ENCODE measurements at places on chromosomes 11 and 22.

DNA sequence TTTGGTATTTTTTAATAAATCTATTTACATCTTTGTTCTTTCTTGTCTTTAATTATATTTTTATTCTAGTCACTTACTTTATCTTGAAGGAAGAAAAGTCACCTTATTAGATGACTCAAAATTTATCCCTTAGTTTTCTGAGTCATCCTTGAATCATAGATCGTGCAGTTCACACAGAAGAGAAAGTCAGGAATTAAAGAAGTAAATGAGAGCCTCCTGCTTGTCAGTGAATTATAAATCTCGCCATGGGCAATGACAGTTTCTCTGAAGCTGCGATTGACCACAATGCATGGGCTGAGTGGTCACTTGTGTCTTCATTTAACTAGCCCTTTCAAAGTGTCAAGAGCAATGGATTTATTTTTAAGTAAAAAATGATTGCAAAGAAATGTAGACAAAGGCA, 91.2 kb downstream of the LUZP2 start:
- DNase-seq, result peak; percentile 4

GRCh38 chr11:22359295-22359694, 21.1 kb downstream of the SLC17A6 start:
- no peak for DNase-seq

DNA sequence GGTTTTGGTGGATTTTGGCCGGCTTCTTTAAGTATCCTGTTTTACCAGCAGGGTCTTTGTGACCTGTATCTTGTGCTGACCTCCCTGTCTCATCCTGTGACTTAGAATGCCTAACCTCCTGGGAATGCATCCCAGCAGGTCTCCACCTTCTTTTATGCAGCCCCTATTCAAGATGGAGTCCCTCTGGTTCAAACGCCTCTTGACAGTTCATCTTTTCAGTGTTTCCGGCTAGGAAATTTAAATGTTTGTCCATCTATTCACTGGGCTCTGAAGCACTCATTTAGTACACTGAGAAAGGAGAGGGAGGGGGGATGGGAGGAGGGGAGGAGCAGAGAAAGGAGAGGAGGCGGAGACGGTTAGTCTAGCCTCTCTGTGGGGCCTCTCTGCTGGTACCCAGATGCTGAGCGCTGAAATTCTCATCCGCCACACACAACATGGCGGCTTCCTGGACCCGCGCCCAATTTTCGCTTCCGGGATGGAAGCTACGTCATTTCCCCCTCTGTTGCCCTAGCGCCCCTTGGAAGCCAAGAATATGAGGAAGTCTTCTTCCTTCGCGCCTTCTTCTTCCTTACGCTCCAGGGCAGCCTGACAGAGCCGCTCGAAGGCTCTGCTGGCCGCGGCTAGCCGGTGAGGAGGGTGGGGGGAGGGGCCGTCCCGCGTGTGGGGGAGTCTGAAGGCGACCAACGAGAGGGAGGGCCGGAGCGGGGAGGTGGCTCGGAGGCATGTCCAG, 69.0 kb upstream of the SYT13 start:
- no peak for DNase-seq

DNA sequence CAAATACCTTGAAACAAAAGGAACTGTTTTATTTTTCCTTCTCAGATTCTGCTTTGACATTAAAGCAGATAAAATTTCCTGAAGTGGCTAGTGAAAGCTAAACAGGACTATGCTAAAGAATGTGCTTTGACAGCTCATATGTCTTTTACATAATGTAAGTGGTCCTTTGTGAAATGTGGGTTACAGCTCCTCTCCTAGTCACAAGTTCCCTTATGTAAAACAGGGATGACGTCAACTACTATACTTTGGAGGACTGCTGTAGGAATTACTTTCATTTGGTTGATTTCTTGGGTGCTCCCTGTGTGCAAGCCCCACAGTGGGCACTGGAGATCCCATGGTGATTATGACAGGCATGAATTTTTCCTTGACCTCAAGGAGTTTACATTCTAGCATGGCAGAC, 216.6 kb upstream of the NARS2 start:
- DNase-seq, result no peak

- no peak for DNase-seq
Measured at GRCh38 chr11:111018566-111018965, 227.0 kb upstream of the POU2AF2 start.

GRCh38 chr11:21494946-21495345, 697.9 kb upstream of the ANO5 start:
- DNase-seq, result no peak

DNA sequence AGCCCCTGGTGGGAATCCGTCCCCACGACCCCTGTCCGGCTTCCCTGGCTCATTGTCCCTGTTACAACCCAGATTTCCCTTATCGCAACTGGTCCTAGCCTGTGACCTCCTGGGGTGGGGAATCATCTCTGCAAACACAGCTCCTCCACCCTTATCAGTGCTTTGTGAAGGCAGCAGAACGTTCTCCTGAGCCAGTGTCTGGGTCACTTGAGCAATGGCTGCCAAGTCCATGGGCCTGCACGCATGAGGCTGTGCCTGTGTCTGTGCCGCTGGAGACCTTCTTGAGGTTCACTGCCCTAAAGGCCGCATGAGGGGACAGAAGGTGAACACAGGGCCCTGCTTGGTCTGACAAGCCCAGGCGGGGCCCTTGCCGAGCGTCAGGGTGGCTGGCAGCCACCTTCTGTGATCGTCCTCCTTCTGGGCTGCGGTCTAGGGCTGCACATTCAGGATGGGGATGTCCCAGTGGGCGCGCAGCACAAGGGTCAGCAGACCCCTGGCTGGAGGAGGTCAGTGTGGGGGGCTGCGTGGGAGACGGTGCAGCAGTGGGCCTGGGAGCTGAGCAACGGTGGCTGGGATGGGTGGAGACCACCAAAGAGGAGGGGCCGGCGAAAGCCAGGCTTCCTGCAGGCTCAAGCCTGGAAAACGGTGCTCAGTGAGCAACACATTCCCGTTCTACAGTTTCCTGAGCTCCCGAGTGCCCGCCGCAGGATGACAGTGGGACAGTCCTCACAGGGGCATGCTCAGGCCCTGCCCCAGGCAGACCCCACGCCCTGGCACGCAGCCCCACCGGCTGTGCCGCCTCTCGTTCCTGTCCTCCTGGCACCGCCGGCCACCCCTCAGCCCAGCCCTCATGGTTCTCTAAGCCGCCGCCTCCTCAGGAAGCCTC, 74.1 kb downstream of the CDKN1C start:
- DNase-seq, result no peak

GRCh38 chr22:24973872-24974271, 21.4 kb downstream of the KIAA1671 start:
- DNase-seq, result no peak

DNA sequence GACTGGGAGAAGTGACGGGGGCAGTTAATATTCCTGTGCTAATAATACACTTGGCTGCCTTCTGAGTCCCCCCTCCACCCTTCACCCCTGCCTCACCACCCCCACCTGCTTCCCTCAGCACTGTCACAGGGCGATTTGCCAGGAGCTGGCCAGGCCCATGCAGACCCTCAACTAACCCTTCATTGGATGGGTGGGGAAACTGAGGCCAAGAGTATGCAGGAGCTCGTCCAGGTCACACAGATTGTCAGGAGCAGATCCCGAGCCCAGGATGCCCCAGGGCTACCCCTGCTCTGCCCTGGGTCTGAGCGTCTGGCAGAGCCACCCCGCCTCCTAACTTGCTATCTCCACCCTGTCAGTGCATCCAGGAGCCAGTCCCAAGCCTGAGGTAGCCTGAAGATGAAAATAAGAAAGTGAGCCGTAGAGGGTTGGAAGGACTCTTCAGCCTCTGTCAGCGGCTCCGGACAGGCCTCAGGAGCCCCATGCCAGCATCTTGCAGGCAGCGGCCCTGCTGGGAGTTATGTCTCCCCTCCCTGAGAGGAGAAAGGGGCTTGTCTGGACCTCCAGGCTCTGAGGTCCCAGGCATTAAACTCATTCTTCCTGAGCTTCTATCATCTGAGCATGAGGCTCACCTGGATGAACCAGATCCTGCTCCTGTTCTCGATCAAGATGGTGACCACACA, 6.2 kb downstream of the TPBGL start:
- no peak for DNase-seq

DNA sequence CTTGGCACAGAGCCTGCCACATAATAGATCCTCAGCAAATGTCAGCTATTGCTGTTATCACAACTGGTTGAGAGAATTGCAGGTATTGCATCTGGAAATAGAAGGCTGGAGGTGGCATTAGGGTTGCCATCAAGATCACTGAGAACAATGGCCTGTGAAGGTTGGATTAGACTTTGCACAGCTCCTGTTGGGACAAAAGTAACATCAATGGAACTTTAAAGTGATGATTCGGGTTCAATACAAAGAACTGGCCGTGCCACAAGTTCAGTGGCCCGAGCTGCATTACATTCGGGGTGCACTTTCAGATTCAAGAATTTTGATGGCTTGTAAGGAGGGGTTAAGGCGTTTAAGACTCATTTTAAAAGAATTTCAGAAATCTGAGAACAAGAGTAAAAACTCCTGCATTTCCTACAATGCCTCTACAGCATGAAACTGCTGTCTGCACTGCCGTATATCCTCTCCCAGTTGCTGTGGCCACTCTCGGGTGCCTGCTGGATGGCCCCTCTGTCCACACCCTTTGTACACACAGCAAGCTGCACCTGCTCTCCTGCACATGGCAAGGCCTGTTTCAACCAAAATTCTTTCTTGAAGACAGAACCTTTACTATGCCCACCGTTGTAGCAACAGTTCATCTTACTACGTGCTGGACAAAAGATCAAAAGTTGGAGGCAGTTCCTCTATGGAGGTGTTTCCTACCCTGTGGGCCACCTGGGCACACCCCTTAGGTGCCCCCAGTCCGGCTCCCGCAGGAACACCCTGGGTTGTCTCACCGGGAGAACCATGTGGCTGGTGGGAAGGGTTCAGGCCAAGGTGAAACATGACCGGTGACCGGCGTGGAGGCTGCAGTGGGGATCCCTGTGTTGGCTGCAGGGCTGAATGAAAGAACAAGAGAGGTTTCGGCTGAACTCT, 17.5 kb upstream of the SHANK2 start:
- DNase-seq, result no peak

DNA sequence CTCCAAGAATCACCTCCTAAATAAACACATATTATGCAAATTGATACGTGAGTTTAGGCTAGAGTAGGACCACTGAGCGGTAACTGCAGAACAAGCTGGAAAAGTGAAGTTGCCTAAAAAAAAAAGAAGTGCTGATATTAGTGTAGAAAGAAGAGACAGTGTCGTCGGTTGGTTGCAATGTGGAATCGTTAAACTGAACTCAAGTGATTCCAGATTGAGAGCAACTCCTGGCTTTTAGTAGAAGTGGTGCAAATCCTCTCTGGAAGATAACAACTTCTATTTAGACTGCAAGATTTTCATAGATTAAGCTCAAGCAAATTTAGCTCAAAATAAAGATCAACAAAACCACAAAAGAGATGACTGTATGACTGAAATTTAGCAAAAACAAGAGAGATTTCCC, 97.0 kb upstream of the PGR start:
- no peak for DNase-seq

DNA sequence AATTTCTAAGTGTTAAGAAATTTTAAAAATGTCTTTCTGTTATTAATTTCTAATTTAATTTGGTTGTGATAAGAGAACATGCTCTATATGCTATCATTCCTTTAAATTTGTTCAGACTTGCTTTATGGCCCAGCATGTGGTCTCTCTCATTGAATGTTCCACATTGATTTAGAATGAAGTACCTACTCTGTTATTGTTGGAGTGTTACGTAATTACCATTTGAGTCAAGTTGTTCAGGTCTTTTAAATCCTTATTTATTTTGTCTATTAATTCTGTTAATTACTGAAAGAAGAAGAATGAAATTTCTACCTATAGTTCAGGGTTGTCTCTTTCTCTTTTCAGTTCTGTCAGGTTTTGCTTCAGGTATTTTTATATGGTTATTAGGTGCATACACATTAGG, 57.0 kb downstream of the PRMT3 start:
- DNase-seq, result no peak

- DNase-seq, result no peak
Measured at GRCh38 chr11:122509091-122509490, 146.4 kb upstream of the UBASH3B start.

DNA sequence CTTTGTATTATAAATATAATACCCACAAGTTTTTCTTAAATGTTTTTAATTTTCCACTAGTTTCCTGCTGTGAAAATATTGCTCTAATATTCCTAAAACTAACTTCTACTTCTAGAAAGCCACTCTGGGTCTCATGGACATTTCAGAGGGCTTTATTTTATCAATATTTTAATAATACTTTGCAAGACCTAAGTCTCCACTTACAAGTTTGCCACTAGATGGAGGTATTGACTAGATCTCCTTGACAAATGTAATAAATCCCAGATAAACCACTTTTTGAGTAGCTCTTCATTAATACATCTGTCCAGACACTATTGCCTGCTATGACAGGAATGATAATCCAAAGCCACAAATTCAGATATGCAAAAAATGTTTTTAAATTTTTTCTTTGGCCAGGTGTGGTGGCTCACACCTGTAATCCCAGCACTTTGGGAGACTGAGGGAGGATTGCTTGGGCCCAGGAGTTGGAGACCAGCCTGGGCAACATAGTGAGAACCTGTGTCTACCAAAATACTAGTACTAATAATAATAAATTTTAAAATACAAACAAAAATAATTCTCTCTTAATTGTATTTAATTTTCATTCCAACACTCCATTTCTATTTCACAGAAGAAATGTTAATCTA, 3.5 kb upstream of the ACAT1 start:
- DNase-seq, result no peak

- no peak for DNase-seq
Measured at GRCh38 chr11:80635178-80635577, 1194.3 kb upstream of the TENM4 start.

GRCh38 chr22:40920526-40920925, 30.7 kb upstream of the RBX1 start:
- no peak for DNase-seq

DNA sequence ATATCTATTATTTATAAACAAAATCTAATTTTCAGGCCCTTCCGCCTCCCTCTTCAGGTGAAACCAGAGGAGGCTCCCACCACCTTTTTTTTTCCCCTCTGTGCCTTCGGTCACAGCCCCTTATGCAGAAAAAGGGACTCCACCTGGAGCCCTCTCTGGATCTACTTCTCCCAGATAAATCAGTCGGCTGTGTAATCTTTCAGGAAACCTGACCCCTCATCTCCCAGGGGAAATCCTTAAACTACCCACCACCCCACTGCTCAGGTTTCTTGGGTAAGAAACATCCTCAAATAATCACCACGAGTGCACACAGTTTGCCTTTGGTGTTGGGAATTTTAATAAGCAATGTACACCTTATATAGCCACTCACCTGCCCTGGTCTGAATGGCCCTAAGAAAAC, 104.2 kb downstream of the NAV2 start:
- DNase-seq, result no peak

DNA sequence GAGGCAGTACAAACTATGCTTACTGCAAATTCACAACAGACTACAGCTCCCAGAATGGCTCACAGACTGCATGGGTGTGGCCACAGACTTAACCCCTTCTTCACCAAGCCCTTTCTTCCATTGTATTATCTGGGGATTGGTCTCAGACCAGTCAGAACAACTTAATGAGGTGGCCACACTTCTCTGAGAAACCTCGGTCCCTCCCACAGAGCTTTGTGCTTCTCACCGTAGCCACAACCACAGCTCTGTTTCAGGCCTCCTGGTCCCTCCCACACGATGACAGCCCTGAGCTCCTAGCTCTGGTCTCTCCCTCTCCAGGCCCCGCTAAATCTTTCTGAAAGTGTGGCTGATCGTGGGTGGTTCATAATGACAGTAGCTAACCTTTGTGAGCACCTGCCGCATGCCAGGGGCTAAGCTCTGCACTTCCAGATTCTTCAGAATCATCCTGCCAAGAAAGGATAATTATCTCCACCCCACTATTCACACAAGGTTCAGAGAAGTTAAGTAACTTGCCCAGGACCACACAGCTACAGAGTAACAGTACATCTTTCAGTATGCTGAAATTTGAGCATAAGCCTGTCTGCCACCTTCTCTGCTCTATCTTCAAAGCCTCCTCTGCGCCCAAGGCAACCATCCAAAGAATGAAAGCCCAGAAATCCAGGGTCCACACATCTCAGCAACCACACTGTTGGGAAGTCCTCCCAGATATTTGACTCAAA, 5.4 kb downstream of the PDE2A start:
- DNase-seq, result no peak
